Fibroblast of lung (primary cell): ENCODE measurements at places on chromosomes 16 and 17. TPM values are rescaled to one million over a fixed set of nuclear protein-coding genes. Genes with fewer than 3 reads are reported as not detected.
A peak's percentile ranks its signal among the peaks of the same experiment; 100 is the strongest.

- DNase-seq = no peak
These were observed 9.3 kb downstream of the CENPX start for GRCh38 chr17:82013341-82013740.

ETV4 gene
- 0.33 and 0.51 TPM in 2 replicates for total RNA-seq

- no peak for DNase-seq
These were observed 8.4 kb downstream of the C16orf86 start for GRCh38 chr16:67674851-67675578.

MTSS2 gene
- total RNA-seq = 81.7 and 126 TPM in 2 replicates

- no peak for DNase-seq
These were observed 800 bp downstream of the ZNF747 start for GRCh38 chr16:30533748-30534367.

- DNase-seq = no peak
These were observed 131.0 kb upstream of the CIBAR2 start for GRCh38 chr16:85243308-85243707.

- peak; percentile 84 for DNase-seq
These were observed 7.2 kb upstream of the KRT36 start for GRCh38 chr17:41496803-41497484.

KCNG4 gene
- not detected in 2 replicates for total RNA-seq

PRSS33 gene
- total RNA-seq = not detected in 2 replicates

GRCh38 chr17:72122010-72122764, 1.4 kb downstream of the SOX9 start:
- peak; percentile 67 for DNase-seq

DNA sequence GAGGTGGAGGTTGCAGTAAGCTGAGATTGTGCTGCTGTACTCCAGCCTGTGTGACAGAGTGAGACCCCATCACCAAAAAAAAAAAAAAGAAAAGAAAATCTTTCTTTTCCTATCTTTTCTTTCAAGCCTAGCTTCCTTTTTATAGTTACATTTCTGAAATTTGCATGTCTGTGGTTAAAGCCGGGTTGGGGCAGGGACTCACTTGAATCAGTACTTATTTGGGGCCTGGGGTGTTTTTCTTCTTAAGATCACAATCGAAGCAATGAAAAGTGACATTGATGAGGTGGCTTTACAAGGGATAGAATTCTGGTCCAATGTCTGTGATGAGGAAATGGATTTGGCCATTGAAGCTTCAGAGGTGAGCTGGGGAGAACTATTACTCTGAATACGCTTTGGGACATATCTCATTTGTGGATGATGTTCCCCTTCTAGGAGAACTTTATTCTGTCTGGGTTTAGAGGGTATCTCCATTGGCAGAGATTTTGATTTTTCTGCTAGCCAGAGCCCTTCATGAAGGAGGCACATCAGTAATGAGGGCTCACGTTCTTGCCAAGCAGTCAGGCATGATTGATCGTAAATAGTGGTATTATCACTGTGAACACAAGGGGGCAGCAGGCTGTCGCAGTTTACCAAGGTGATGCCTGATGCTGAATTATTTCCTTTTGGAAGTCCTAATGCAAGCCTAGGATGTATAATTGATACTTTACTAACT, 14.3 kb downstream of the KPNB1 start:
- peak; percentile 48 for DNase-seq

DNA sequence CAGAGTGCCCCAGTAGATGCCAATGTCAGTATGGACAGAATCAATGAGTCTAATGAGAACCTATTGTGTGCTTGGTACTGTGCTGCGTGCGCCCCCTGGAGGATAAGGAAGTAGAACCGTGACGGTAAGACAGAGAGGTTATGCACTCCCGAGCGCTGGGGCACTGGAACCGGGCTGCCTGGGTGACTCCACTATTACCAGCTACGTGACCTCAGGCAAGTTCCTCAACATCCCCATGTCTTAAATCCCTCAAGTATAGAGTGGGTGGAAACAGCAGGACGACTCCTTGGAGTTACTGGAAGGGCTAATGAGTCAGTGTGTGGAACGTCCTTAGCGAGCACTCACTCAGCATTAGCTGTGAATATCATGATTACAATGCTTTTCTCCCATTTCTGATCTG, 16.2 kb downstream of the CHST4 start:
- DNase-seq = no peak

GRCh38 chr16:74758801-74759200, 15.8 kb downstream of the FA2H start:
- no peak for DNase-seq

UBN1 gene
- total RNA-seq = 19.5 and 21.1 TPM in 2 replicates

DNA sequence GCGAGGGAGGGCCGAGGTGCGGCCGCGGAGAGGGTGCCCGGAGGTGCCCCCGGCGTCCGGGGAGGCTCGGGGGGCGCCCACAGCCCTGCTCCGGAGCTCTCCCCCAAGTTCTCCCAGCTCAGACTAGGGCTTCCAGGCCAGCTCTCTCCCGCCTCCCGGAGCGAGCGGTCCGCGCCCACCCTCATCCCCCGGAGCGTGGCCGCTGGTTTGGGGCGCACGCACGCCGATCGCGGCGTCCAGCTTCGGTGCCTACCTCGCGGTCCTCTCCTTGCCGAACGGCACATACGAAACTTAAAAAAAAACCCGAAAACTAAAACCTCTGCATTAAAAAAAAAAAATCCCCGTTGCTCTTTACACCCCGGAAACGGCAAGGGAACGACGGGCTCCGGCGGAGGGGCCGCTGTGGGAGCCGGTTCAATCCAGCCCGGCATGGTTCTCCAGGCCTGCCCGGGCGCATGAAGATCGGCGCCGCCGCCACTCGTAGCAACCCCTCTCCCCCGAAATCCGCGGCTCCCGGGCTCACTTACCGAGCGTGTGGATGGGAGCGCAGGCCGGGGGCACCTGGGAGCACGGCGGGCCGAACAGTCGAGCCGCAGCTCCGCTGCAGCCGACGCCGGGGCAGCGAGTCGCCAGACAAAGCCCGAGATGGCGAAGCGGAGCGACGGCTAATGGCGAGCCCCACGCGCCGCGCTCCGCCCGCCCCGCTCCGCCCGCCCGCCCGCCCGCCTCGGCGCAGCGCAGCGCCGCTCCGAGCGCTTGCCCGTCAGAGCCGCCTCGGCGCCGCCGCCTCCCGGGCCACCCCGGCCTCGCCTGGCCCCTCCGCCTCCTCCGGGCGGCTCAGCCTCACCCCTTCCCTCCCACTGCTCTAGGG, 973 bp upstream of the UBTF start:
- DNase-seq = peak; percentile 57

NACA2 gene
- not detected in 2 replicates for total RNA-seq

G6PC1 gene
- not detected in 2 replicates for total RNA-seq

DNA sequence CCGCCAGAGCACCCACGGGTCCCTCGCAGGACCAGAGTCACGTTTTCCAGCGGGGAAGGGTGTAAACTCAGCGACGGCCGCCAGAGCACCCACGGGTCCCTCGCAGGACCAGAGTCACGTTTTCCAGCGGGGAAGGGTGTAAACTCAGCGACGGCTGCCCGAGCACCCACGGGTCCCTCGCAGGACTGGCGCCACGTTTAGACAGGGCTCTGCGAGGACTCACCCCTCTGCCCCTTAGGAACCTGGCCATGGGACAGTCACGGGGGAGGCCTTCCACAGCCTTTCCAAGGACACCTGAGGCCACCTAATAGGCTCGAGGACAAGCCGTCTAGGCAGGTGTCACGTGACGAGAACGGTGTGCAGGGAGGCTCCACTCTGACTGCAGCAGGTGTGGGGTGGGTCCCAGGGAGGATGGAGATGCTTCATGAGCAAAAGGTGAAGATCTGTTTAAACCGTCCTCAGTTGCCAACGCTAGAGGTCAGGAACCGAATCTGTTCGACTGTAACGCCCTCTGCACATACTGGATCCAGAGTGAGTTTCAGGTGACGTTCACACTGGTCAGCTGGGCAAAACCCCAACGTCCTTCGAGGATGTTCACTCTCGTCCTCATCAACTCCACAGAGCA, 48.0 kb upstream of the METRNL start:
- no peak for DNase-seq

DNA sequence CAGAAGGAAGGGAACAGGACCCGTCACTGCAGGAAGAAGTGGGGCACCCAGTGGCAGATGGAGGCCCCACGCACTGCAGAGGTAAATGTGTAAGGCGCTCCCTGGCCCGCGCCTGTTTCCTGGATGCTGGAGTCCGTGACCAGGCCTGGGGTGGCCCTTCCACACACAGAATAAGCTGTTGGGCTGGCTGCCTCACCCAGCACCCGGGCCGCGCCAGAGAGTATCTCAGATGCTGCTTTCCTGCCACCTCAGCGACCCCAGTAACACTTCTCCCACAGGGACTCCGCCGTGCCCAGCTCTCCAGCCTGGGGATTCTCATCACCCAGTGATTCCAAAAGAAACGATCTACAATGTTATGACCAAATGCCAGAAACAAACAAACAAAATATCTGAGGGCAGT, 1993.1 kb downstream of the TP53TG3F start:
- DNase-seq = no peak

LGALS9B gene
- not detected in 2 replicates for total RNA-seq

DNA sequence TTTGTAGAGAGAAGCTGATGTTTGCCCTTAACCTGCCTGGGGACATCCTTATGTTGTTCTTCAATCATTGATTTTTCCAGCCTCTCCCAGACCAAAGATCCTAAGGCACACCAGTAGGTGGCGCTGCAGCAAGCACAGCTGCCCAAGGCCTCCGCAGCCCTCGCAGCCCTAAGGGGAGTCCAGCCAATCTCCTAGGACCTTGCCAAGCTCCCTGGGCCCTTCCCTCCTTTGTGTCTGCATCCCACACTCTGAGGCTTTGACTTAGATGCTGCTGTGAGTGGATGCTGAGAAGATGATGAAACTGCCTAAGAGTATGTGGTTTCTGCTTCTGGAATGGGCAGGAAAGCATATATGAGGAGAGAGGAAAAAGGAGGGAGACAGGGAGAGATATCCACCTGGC, 47.1 kb downstream of the SPACA3 start:
- peak; percentile 69 for DNase-seq

DNA sequence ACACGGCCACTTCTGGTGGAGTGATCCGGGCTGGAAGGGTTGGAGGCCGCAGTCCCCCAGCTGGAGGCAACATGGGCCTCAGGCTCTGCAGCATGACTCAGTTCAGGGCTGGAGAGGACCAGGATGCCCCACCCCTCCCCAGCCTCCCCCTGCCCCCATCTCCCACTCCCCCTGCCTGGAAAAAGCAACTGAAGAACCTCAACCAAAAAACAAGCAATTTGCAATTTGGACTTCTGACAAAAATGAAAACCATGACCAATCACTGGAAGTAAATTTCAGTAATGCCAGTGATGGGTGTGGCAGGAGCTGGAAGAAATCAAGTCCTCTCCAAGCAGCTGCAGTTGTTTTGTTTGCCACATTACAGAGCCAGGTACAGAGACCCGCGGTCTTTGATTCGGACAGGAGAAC, 6.6 kb upstream of the MIF4GD start:
- peak; percentile 48 for DNase-seq

DNA sequence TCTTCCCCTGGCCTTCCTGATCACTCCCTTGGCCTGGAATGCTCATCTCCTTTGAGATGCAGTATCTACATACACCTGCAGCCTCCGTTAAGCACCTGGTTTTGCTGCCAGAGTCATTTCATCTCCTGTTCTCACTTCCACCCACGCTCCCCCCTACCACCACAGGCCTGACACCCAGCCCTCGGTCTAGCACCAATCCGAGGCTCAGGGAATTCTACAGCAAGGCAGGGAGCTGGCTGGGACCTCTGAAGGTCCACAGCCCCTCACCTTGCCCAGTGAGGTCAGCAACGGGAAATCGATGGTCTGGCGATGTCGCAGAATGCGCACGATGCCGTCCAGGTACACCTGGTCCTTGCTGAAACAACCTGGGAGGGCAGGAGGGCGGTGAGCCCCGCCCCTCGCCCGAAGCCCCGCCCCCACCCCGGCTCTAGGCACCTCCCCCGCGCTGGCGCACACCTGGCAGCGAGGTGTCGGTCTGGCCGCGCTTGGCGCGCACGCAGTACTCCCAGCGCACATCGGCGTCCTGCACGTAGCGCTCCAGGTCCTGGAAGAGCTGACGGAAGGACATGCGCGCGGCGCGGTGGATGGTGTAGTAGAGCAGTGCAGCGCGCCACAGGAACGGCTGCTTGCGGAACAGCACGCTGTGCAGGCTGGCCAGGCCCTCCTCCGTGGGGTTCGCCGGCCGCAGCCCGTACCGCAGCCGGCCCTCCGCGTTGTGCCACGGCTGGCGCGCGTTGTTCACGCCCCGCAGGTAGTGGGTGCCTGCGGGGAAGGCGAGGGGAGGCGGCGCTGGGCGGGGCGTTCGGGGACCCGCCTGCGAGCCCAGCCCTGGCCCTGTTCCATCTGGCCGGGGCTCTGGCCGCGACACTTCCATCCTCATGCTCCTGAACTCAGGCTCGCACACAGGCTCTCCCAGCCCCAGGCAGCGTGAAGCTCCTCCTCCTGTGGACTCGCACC, 5.7 kb downstream of the MATCAP1 start:
- peak; percentile 53 for DNase-seq

CACNG3 gene
- total RNA-seq = not detected in 2 replicates

DNA sequence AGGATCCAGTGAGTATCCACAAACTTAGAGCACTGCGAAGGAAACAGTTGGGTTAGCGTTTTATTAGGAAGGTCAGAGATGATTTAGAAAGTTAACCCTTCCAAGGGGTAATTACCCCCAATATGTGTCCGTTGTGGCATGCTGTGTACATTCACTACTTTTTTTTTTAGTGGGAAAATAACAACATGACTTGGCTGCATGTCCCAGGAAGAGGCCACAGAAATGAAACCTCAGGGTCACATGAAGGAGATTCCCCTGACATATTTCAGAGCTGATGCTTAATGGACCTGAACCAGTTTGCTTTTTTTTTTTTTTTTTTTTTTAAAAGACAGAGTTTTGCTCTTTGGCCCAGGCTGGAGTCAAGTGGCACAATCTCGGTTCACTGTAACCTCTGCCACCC, 167.5 kb downstream of the PRKCA start:
- no peak for DNase-seq

DNA sequence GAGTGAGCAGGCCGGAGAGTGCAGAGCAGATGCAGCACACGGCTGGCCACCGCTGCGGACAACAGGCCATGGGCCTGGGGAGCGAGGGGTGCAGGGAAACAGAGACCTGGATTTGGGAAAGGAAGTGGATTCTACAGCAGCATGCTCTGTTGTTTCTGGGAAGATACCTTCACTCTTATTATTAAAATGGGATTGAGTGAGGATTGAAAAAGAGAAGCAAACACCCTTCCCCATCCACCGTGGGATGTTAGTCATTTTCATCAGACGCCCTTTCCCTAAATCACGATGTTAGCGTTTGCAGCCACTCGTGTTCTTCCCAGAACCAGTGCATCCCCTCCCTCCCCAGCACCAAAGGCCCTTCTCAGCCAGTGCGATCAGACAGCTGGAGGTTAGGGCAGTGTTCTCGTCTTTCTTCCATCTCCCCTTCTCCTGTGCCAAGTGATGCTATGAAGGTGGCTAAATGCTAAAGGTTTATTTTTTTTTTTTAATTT, 196.5 kb upstream of the CHMP6 start:
- DNase-seq = no peak

GRCh38 chr17:29954405-29954804, 13.0 kb downstream of the EFCAB5 start:
- no peak for DNase-seq

BRICD5 gene
- total RNA-seq = 1.3 and 1.5 TPM in 2 replicates

DNA sequence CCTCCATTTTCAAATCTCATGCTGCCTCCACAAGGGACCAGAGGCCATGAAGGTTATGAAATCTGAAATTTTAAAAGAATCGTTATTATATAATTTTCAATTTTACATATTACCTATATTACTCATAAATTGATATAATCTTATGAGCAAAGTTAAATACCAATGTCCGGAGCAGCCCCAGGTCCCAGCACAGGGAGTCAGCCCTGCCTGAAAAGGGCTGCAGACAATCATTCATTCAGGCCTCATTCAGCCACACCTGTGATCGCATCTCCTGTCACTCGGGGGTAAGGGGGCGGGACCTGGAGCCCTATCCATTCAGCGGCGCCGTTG, 172.5 kb downstream of the AHSP start:
- DNase-seq = no peak

- no peak for DNase-seq
These were observed 3.1 kb upstream of the MED11 start for GRCh38 chr17:4728124-4728523.
